ENCODE measurements at places on chromosomes 11 and 22.

DNA sequence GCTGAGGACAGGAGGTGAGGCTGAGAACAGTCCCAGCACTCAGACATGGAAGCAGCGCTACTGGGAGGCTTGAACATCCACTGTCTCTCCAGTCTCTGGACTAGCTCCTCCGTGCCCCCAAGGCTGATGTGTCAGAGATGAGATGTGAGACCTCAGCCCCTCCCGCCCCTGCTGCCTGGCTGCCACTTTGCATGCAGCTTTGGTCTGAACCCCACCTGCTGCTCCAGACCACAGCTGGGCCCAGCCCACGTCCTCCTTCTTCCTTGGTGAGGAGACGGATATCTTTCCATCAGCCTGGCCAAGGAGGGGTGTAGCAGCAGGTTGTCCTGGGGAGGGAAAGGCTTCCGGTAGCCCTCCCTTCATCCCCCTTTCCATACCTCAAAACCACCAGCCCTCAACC is 148.0 kb upstream of the B3GAT1 start:
- DNase-seq: peak; percentile 50
- no peak overlapping the region for H3K4me3 ChIP-seq
- no peaks in the 10 kb centered on the region for H3K27me3 ChIP-seq
- H3K36me3 ChIP-seq: no peaks in the 10 kb centered on the region

DNA sequence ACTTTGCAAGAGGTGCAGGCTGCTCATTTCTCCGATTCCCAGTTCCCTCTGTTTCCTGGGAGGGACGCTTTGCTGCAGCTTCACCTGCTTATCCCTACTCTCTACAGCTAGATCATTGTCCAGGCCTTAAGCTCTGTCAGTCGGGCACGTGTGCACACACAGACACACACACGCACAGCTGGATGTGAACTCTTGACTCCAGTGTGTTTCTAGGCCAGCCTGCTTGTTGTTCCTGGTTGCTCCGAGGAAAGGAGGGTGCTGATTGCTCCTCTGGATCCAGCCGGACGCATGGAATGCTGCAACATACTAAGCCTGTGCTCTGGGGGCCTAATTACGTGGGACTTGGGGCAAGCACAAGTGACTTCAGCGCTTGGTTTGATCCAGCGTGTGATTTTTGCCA is 19.7 kb downstream of the ZNRF3 start:
- H3K36me3 ChIP-seq: no peaks in the 10 kb centered on the region
- H3K27ac ChIP-seq: peak overlapping the region; percentile 75
- H3K27me3 ChIP-seq: no peaks in the 10 kb centered on the region
- no peak overlapping the region for H3K4me3 ChIP-seq
- DNase-seq: no peak
- peaks cover 39% of the 10 kb centered on the region for H3K4me1 ChIP-seq

DNA sequence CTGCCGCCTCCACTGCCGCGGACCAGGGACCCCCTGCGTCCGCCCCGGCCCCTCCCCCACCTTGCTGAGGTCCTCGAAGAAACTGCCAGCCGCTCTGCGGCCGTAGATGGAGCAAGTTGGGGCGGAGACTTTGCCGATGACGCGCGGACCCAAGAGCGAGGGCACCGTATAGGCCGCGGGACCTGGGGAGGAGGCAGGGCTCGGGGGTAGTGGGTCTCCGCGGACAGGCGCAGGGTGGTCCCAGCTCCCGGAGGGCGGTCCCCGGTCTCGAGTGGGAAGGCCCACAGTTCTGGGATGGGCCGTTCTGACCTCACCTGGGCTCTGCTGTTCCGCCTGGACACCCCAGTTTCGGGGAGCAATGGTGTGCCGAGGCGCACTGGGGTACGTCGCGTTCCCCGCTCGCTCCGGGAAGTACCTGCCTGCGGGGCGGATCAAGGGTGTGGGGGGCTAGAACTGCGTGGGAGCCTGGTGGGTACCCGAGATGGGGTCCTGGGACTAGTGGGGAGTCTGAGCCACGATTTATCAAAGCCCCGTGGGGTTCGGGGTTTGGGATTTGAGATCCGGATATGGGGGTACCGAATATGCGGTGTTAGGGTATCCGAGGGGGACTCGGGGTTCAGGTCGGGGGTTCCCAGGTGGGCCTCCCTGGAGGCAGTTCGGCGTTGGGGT is 1.2 kb upstream of the TYMP start:
- peak; percentile 97 for DNase-seq
- no peaks in the 10 kb centered on the region for H3K36me3 ChIP-seq
- peaks cover 19% of the 10 kb centered on the region for H3K4me1 ChIP-seq
- H3K27me3 ChIP-seq: peaks cover 7% of the 10 kb centered on the region
- H3K4me3 ChIP-seq: peak overlapping the region; percentile 56

- H3K27me3 ChIP-seq: no peaks in the 10 kb centered on the region
- peak; percentile 89 for DNase-seq
- H3K27ac ChIP-seq: no peak overlapping the region
- peaks cover 27% of the 10 kb centered on the region for H3K36me3 ChIP-seq
- H3K4me1 ChIP-seq: peaks cover 5% of the 10 kb centered on the region
- no peak overlapping the region for H3K4me3 ChIP-seq
Observed at GRCh38 chr11:3037040-3037944, 19.9 kb downstream of the CARS1 start.

DNA sequence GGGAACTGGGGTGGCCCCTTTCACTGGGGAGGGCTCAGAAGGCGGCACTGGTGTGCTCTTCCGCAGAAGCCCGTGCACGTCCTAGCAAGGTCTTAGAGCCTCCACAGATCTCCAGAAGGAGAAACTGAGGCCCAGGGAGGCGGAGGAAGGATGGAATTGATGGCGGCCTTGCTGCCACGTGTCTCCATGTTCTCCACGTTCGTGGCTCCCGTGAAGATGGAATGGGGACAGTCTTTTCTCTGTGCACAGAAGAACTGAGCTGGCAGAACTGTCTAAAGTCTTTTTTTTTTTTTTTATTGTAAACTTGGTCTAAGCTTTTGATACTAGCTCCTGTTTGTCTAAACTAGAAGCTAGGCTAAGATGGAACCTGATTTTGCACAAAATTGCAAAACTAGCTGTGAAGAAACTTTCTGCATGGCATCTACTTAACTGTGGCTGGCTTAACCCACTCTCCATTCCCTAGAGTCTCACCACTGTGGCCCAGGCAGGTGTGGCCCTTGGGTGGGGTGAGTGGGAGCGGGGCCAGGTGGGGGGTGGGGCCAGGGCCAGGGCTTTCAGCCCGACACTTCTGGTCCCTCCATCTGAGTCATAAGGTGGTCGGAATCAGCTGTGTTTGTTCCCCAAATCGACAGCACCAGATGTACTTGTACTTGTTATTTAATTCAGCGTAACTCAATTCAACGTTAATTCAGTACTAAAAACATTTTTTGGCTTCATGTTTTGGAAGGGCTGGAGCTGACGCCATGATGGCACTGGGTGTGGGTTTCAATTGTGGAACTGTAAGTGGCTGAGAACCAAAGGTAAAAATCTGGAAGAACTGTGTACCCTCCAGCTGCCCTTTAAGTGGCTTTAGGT is 120.7 kb downstream of the MPPED1 start:
- H3K27ac ChIP-seq: no peak overlapping the region
- H3K27me3 ChIP-seq: no peaks in the 10 kb centered on the region
- H3K4me1 ChIP-seq: no peaks in the 10 kb centered on the region

DNA sequence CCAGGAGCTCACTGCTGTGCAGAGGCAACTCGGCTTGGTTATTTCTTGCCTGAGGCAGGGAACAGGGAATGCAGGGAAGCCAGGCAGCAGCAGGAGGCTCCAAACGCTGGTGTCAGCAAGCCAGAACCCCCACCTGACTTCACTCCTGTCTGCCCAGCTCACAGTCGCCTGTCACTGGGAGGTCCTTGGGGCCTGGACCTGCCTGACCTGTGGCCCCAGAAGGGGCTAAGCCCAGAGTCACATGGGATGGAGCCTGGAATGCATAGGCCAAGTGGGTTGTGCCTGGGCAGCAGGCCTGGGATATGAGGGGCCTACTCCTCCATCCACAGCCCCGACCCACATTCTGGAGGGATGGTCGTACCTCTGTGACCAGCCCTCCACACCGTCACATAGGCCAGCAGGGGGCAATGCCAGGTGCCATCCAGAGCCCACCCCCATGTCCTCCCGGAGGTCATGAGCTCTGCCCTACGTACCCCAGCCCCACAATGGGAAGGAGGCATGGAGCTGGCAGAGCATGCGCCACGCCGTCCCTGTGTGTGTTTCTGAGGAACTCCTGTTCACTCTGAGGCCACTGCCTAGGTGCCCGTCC is 5.2 kb downstream of the RASSF7 start:
- H3K36me3 ChIP-seq: no peaks in the 10 kb centered on the region
- H3K4me3 ChIP-seq: no peak overlapping the region
- no peaks in the 10 kb centered on the region for H3K4me1 ChIP-seq
- H3K27ac ChIP-seq: peak overlapping the region; percentile 22
- DNase-seq: peak; percentile 75

DNA sequence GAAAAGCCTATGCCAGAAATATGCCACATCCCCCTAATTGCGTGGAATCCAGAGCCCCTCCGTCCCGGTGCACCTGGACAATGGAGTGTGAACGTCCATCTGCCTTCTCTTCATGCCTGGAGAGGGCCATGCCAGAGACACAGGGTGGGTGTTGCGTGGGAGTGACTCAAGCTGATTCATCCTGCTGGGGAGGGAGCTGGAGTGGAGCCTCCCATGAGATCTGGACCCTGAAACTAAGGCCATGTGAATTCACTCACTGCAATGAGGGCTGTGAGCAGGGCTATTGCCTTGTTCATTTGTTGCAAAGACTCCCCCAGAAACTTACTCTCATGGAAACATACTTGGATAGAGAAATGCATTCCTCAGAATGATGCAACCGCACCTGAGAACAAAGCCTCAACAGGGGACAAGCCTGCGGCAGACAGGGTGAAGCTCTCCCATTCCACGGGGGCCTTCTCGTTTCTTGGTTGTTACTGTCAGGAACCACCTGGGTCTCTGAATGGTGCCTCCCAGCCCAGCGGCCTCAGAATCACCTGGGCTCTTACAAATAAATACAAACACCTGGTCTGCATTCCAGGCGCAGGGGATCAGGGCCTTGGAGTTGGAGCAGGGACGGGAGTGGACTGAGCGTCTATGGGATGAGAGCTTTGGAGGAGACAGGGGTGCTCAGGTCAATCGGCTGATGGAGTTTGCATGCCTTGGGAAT is 1031.2 kb downstream of the BRD1 start:
- no peaks in the 10 kb centered on the region for H3K36me3 ChIP-seq
- DNase-seq: peak; percentile 53
- no peaks in the 10 kb centered on the region for H3K4me1 ChIP-seq
- no peak overlapping the region for H3K4me3 ChIP-seq

DNA sequence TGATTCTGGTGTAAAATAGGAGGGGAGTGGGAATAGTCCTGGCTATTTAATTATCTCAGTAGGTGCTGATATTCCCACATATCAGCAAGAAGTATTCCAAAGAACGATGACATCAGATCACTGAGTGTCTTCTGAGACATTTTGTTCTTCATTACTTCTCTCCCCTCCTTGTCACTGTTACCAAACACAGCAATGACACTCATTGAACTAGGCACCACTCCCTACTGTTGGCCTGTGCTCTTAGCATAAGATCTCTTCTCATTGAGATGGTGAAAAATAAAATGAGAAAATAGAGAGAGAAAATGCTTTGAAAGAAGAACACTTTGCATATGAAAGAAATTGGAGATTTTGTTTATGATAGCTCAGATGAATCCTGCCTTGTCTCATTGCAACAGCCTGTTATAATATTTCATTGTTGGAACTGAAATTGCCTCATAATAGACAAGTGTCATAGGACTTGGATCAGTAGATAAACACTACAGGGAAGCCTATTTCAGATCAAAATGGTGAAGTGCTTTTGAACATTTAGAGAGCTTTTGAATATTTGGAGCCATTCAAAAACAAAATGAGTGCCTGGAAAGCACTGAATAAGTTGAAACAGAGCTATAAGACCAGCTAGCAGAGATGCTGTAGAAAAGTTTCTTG is 11.3 kb upstream of the ETS1 start:
- no peaks in the 10 kb centered on the region for H3K36me3 ChIP-seq
- no peaks in the 10 kb centered on the region for H3K4me1 ChIP-seq
- no peak overlapping the region for H3K4me3 ChIP-seq
- H3K27ac ChIP-seq: no peak overlapping the region
- H3K27me3 ChIP-seq: no peaks in the 10 kb centered on the region
- DNase-seq: no peak

- no peak overlapping the region for H3K4me3 ChIP-seq
- H3K4me1 ChIP-seq: no peaks in the 10 kb centered on the region
- H3K36me3 ChIP-seq: no peaks in the 10 kb centered on the region
- H3K27ac ChIP-seq: no peak overlapping the region
Observed at GRCh38 chr11:2767801-2768200, 68.0 kb upstream of the KCNQ1OT1 start.

DNA sequence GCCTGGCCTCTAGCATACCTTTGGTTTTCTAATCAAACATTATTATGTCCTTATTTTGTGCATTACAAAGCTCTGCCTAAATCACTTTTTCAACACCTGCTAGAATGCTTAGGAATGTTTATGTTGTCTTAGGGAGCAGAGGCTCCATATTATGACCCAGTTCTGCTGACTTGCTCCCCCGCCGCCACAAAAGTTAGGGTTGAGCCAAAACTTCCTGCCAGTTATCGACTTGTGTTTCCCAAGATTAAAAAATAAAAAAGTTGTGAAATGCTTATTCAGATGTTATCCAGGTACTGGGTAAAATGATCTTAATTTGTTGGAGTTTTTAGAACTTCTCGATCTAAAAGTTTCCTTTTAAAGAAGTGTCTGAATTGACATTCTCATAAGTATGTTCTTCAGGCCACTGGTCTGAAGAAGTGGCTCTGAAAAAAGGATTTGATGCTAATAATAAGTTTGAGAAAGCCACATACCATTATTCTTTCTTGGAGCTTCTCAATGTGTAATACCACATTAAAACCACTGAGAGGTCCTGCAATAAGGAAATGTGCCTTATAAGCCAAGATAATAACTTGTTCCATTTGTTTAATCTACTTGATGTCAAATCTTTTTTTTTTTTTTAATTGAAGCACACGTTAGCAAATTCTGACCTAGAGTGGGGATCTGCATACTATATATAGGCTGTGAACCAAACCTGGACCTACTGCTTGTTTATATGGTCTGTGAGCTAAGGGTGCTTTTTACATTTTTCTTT is 2.2 kb downstream of the RNF185 start:
- peaks cover 4% of the 10 kb centered on the region for H3K36me3 ChIP-seq
- no peaks in the 10 kb centered on the region for H3K27me3 ChIP-seq
- peak overlapping the region; percentile 17 for H3K27ac ChIP-seq

- DNase-seq: peak; percentile 79
- H3K4me3 ChIP-seq: peak overlapping the region; percentile 98
- H3K27me3 ChIP-seq: no peaks in the 10 kb centered on the region
- no peaks in the 10 kb centered on the region for H3K36me3 ChIP-seq
Observed at GRCh38 chr11:83157594-83158356, 844 bp downstream of the PCF11 start.

DNA sequence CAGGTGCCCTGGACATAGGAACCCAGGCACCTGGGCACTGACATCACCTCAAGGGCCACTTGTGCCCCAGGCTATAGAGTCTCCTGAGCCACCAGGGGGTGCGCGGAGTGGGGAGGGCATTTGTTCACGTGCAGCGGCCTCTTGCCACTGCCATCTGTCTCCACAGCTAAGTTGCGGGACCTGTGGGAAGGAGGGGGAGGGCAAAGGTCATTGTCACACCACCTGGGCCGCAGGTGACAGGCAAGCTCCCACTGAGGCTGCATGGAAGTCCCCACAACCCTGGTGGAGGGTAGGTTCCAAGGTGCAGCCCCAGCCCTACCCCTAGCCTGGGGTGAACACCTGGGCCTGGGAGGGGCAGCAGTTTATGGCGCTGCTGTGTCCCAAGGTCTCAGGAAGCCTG is 79.5 kb downstream of the PIWIL3 start:
- H3K36me3 ChIP-seq: no peaks in the 10 kb centered on the region
- no peak for DNase-seq
- peaks cover 21% of the 10 kb centered on the region for H3K4me1 ChIP-seq
- no peaks in the 10 kb centered on the region for H3K27me3 ChIP-seq

GRCh38 chr11:64534950-64535349 is 56.1 kb upstream of the SLC22A12 start:
- no peaks in the 10 kb centered on the region for H3K36me3 ChIP-seq
- no peak for DNase-seq
- no peaks in the 10 kb centered on the region for H3K27me3 ChIP-seq
- H3K4me1 ChIP-seq: no peaks in the 10 kb centered on the region

Measured in kidney (tissue), 22 donors.